Smooth muscle cell of trachea (primary cell): ENCODE measurements at places on chromosomes 12 and 14. TPM values are rescaled to one million over a fixed set of nuclear protein-coding genes. Genes with fewer than 3 reads are reported as not detected.

Gene CCNB1IP1
- total RNA-seq: 35.2 and 36.9 TPM in 2 replicates

Gene NTS
- total RNA-seq: 0.50 and 1.2 TPM in 2 replicates

Gene SLC25A3
- total RNA-seq: 630 and 928 TPM in 2 replicates

Gene KRT71
- total RNA-seq: not detected in 2 replicates

Gene TOMM20L
- not detected in 2 replicates for total RNA-seq

Gene SYCP3
- total RNA-seq: 0.17 TPM in 1 of 2 replicates, not detected in the other

Gene RPL10L
- not detected in 2 replicates for total RNA-seq

Gene SLC25A21
- 0.73 and 0.83 TPM in 2 replicates for total RNA-seq

Gene ART4
- 0.44 TPM in 1 of 2 replicates, not detected in the other for total RNA-seq

Gene TPH2
- not detected in 2 replicates for total RNA-seq
